ENCODE measurements at places on chromosomes 1 and 21. TPM values are rescaled to one million over a fixed set of nuclear protein-coding genes. Genes with fewer than 3 reads are reported as not detected.

PTTG1IP gene
- total RNA-seq: 470 TPM

OR6N1 gene
- not detected for total RNA-seq

RRP15 gene
- 4.5 TPM for total RNA-seq

IGSF3 gene
- 24.9 TPM for total RNA-seq

RAB7B gene
- total RNA-seq: 0.69 TPM

ACTA1 gene
- not detected for total RNA-seq

ADIPOR1 gene
- 149 TPM for total RNA-seq

KCNK2 gene
- total RNA-seq: 9.9 TPM

RHEX gene
- total RNA-seq: not detected

DNA sequence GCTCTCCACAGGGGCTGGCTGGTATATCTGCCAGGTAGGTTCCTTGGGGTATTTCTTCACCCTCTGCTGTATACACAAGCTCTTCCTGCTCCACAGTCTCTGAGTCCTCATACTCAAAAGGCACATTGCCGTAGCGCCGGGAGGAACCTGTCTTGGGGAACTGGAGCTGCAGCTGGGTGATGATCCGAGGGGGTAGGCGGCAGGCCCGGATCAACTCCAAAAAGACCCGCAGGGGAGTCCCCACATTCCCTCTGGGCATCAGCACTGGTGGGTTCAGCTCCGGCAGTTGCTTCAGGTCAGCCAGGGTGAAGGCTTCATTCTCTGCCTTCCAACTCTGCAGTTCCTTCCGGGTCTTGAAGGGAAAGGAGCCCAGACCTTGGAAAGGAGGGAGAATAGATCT is 2.9 kb downstream of the GPATCH3 start:
- DNase-seq: no peak

- no peak for DNase-seq
These were observed 56.9 kb downstream of the SEC16B start for GRCh38 chr1:177912991-177913390.

DNA sequence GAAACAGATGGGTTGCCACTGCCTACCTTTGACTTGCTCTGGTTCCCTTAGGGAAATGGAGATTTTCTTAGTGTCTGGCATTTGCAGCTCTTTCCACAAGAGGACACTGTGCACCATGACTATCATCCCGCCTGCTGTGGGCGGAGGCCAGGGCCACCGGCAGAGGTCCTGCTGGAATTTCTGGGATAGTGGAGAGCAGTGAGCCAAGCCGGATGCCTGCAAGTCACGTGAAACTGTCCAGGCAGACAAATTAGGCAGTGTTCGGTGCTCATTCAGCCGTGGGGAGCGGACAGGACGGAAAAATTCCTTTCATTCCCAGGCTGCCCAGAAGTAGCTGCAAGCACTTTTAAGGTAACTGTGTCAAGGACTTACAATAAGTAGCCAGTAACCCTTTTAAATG is 43.4 kb downstream of the IGSF5 start:
- DNase-seq: peak; percentile 93

DNA sequence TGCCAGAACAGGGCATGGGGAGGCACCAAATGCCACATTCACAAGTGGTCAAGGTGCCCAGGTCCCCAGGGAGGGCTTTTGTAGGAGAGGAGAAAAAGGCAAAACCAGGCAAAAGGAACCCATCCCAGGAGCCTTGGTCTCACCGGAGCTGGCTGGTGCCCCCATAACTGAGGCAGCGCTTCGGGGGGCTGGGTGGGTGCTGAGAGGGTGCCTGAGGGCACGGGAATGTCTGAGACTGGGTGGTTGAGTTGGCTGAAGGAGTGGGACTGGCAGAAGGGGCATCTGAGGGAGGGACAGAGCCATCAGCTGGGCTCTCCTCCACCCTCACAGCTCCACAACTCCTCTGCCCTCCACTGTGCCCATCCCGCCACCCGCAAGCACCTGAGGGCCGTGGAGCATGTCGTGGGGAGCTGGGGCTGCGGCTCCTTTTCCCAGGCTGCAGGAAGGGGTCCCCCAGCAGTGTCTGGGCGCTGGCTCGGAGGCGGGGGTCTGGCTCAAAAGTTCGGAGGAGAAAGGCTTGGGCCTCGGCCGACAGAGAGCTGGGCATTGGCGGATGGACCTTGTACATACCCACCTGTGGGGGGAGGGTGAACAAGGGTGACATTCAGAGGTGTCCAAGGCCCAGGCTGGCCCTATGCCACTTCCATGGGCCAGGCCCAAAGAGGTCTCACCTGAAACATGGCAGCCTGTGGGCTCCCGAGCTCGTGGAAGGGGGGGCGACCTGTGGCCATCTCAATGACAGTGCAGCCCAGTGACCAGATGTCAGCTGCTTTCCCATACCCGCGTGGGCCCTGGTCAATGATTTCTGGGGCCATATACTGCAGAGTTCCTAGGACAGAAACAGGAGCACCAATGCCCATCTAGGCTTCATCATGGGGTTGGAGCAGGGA is 8.5 kb downstream of the MAP3K6 start:
- no peak for DNase-seq

GRCh38 chr1:51048670-51049069 is 53.4 kb upstream of the C1orf185 start:
- peak; percentile 46 for DNase-seq

DNA sequence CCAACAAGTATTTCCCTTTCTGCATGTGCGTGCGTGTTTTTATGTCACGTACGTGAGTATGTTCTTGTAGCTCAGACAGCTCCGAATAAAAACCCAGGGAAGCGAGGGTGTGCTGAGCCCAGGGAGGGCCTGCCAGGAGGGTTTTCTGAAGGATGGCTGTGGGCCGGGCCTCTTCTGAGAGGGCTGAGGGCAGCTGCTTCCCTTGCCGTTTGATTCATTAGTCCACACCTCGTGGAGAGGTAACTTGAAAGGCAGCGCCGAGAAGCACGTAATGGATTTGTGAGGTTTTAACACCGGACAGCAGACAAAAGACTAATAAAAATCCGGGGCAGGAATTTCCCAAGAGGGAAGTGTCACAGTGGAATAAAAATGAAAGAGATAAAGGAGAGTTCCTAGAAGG is 29.5 kb downstream of the CD247 start:
- no peak for DNase-seq

DNA sequence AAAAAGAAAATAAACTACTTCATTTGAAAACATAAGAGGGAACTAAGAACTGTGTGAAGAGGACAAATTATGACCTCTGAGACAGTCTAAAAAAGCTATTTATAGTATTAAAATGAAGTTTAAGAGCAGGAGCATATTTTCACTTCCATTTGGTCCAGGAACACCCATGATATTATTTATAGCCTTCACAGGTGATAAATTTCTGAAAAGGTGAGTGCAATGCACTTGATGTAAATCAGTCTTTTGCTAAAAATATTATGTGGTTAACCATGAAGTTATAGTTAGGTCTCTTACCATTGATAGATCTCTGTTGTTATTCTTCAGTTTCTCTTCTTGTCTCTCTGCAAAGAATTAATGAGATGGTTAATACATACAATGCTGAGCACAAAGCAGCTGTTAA is 14.7 kb downstream of the TMCO1 start:
- DNase-seq: no peak

- DNase-seq: no peak
These were observed 24.1 kb downstream of the NIBAN1 start for GRCh38 chr1:184950227-184950626.

GRCh38 chr1:209490013-209490412 is 93.5 kb upstream of the CAMK1G start:
- peak; percentile 40 for DNase-seq

DNA sequence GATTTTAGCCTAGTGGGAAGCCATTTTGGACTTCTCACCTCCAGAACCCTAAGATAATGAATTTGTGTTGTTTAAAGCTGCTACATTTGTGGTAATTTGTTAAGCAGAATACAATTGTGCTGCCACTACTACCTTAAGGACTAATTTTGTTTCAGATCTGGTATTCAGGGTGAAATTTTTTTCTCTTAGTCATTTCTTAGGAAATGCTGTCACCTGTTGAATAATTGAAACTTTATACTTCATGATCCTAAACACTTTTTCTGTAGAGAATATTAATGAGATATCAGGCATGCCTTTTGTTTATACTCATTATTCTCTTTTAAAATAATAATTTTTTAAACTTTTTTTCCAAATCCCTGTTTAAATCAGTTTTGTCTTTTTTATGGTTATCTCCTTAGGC is 246.8 kb downstream of the TGFB2 start:
- DNase-seq: peak; percentile 56

- no peak for DNase-seq
These were observed 32.7 kb downstream of the ECE1 start for GRCh38 chr1:21257431-21258135.

DNA sequence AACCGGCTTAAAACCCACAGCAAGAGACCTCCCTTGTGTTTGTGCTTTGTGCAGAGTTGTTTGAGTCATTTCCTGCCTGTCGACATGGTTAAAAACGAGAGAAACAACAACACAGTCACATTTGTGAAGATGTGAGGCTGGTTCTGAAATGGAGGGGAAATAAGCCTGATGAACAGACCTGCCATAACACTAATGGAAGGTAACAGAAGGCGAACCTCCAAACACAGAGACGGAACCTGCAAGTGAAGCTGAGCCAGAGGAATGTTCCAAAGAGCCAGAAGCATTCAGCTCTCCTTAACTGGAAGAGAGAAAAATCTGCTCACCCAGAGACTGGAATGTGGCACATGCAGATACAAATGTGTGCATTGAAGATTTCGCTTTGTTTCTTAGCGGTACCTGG is 53.2 kb upstream of the RAVER2 start:
- peak; percentile 17 for DNase-seq

GRCh38 chr1:246726881-246727280 is 2.7 kb downstream of the SCCPDH start:
- no peak for DNase-seq

- DNase-seq: no peak
These were observed 369.3 kb upstream of the TMPRSS15 start for GRCh38 chr21:18772897-18773296.

GRCh38 chr1:175628548-175629317 is 114.7 kb downstream of the TNR start:
- no peak for DNase-seq

DNA sequence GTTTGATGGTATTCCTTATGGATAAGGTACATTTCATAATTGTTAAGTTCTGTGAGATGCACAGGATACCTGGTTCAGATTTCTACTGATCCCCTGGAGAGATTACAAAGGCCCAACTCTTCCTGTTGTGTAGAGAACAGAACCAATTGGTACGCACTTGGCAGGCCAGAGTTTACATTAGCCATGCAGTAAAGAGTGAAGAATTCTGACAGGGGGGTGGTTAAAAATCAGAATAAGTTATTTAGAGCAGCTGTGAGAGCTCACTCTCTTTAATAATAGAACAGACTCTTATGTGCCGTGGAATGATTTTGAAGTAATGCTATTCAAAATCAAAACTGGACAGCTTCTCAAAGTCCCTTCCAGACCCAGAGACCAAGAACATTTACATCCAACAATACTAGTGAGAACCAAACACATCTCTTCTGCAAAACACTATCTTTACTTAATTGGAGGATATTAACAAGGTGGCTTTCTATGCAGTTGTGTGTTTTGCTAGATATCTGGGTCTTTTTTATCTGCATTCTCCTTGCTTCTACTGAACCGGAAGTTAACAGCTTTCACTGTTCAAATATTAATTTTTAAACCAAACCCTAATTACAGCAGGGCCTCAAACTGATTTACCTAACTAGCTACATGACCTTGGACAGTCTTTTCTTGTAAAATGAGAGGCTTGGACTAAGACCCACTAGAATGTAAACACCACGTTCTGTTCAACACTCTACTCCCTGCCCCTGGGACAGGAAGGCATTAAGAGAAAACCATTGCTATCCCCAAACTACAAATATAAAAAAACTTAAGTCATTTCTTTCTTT is 4.0 kb downstream of the USP24 start:
- peak; percentile 26 for DNase-seq

DNA sequence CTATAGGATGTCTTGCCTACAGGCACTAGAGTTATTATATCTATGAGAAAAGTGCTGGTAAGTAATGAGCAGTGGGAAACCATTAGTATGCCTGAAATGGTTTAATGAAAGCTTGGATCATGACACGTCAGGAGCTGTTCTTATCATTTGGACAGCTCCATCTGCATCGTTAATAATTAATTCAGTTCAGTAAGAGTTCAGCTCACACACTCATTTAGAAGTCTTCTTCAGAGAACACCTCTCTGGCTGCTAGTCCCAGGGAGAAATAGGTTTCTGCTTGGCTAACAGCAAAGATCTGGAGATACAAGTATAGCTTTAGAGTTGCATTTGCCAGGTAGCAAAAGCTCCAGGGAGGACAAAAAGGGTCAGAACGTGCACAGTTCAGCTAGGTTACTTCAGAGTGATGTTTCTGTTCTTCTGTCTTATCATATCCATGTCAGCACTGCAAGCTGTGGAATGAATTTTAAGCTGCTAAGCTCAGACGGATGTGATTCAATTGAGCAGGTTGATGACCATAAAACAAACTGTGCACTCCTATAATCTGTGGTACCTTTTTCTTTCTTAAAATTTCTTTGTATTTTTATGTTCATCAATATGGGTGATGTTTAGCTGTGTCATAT is 173.6 kb downstream of the ADGRL2 start:
- DNase-seq: no peak

DNA sequence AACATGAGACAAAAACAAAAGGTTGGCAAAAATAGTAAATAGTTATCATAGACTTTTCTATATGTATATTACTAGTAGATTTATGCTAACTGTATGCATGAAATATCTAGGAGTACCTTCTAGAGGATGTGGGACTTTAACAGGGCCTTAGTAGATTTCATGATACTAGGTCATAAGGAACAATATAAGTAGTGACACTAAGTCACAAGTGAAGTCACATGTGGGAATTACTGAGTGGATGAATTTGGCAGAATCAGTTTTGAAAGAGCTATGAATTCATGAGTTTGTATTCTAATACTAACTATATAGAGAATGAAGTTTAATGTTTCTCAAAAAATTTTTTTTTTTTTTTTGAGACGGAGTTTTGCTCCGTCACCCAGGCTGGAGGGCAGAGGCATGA is 53.1 kb upstream of the GPR25 start:
- DNase-seq: no peak

DNA sequence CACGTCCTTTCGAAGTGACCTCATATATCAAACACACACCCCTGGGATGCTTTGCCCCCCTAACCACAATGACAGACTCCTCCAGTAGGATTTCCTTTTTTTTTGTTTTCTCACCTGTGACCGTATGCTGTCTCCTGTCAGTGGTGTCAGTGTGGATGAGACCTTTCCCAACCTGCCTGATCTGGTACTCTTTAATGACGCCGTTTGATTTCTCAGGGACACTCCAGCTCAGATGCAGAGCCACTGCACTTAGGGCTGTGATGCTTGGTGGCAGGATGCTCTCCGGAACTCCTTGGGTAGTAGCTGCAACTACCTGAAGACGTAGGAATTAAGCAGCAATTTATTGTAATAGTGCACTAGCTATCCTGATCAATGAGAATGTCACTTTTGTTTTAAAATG is 212.6 kb downstream of the KCTD3 start:
- no peak for DNase-seq

- DNase-seq: no peak
These were observed 28.3 kb upstream of the IFI44L start for GRCh38 chr1:78591971-78592370.

DNA sequence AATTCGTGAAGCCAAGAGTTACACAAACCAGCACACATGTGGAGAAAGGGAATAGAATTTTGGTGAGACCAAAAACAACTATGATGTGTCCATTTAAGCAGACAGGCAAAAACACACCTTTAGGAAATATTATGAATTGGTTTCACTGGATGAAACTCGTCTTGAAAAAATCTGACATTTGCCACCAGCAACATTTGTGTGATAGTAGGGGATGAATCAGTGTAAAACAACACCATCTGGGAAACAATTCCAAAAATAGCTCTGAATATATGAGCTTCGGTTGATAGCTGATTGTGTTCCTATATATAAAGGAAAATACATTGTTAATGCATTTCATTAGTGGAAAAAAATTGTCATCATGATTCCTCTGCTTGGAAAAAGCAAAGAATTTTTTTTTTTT is 327.8 kb downstream of the PAPPA2 start:
- no peak for DNase-seq

GRCh38 chr21:34971656-34972055 is 77.4 kb downstream of the RUNX1 start:
- DNase-seq: no peak
